ENCODE measurements at places on chromosomes 11 and 22. TPM values are rescaled to one million over a fixed set of nuclear protein-coding genes. Genes with fewer than 3 reads are reported as not detected.

The TREH gene
- not detected for total RNA-seq

The GLYATL2 gene
- total RNA-seq, result not detected

The BDNF gene
- total RNA-seq, result 0.22 TPM

The SLC22A9 gene
- not detected for total RNA-seq

The TST gene
- 58.5 TPM for total RNA-seq

The OR52B2 gene
- not detected for total RNA-seq

The SMIM35 gene
- total RNA-seq, result not detected

The MUC5AC gene
- total RNA-seq, result not detected

The P4HA3 gene
- total RNA-seq, result 1.0 TPM

The FIBIN gene
- total RNA-seq, result 2.6 TPM

The RAG2 gene
- total RNA-seq, result not detected

The UCP3 gene
- total RNA-seq, result 2.7 TPM

The IGLL1 gene
- total RNA-seq, result not detected

The HTR3B gene
- not detected for total RNA-seq

The RTN4RL2 gene
- total RNA-seq, result 2.8 TPM

The CKAP5 gene
- 54.4 TPM for total RNA-seq

The TPH1 gene
- 0.55 TPM for total RNA-seq

The OR51E2 gene
- not detected for total RNA-seq

The MOV10L1 gene
- total RNA-seq, result 0.87 TPM

The POU2AF1 gene
- 0.10 TPM for total RNA-seq

The SAAL1 gene
- 9.4 TPM for total RNA-seq

The RAB36 gene
- 3.2 TPM for total RNA-seq

The OR56A1 gene
- 0.03 TPM for total RNA-seq

The CNTN5 gene
- total RNA-seq, result not detected

The UPB1 gene
- total RNA-seq, result 0.32 TPM

The GAL3ST3 gene
- not detected for total RNA-seq

The DCHS1 gene
- total RNA-seq, result 23.0 TPM

The ANGPTL5 gene
- 0.58 TPM for total RNA-seq

The SLC35F2 gene
- total RNA-seq, result 3.2 TPM

The B4GALNT4 gene
- not detected for total RNA-seq

The RAC2 gene
- total RNA-seq, result 26.1 TPM

The BRSK2 gene
- 1.4 TPM for total RNA-seq

The OR51B5 gene
- not detected for total RNA-seq

The OR8D4 gene
- not detected for total RNA-seq

The OR9G4 gene
- total RNA-seq, result not detected

The DGCR6 gene
- 5.3 TPM for total RNA-seq

The FOLH1 gene
- total RNA-seq, result 0.90 TPM

The GGTLC3 gene
- total RNA-seq, result not detected

The SNX32 gene
- total RNA-seq, result not detected
